Vagina (tissue), 2 donors: ENCODE measurements at places on chromosomes 4 and X.
A peak's percentile ranks its signal among the peaks of the same experiment; 100 is the strongest.

GRCh38 chrX:2145692-2146367 is 354.9 kb downstream of the DHRSX start:
- DNase-seq: no peak

GRCh38 chrX:49230500-49231232 is 2.5 kb downstream of the CACNA1F start:
- no peak for DNase-seq

DNA sequence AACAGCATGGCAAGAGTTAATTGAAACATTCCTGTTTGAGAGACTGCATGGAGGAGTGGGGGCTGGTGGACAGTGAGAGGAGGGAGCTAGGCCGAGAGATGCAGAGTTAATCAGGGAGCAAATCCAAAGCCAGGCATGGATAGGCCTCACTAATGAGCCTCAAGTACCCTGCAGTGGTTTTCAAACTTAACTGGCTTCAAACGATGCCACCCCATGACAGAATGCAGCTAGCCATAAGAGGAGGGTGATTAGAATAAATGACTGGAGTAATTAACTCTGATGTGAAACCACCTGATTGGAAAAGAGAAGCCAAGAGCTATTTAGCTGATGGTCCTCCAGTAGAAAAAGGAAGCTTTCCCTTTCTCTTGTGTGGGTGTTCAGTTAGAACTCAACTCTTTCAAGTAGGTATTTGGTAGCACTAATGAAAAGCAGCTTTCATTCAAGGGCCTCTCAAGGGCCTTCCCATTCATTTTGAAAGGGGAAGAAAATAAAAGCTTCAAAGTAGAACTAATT is 215.4 kb upstream of the MAB21L2 start:
- DNase-seq: no peak

GRCh38 chr4:71009086-71009485 is 15.6 kb downstream of the DCK start:
- no peak for DNase-seq

DNA sequence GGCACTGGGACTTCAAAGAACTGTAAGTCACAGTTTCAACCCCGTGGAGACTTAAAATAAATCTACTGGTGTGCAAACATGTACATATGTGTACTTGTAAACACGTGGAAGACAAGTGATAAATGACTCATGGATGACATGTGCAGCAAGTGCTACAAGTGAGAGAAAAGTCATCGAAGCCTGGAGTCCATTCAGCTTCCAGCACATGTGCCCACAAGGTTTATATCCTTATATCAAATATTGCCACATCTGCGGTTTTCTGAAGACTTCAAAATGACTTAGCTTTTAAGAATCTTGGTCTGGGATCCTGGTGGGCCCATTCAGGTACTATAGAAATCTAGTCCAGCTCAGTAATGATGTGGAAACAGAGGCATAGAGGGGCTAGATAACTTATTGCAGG is 33.0 kb upstream of the TTC29 start:
- DNase-seq: no peak

- DNase-seq: no peak
Measured at GRCh38 chr4:1767061-1767769, 25.9 kb upstream of the FGFR3 start.

- no peak for DNase-seq
Measured at GRCh38 chr4:61201561-61201960, 1.4 kb downstream of the ADGRL3 start.

GRCh38 chrX:72620550-72621145 is 48.0 kb upstream of the HDAC8 start:
- DNase-seq: peak; percentile 89

DNA sequence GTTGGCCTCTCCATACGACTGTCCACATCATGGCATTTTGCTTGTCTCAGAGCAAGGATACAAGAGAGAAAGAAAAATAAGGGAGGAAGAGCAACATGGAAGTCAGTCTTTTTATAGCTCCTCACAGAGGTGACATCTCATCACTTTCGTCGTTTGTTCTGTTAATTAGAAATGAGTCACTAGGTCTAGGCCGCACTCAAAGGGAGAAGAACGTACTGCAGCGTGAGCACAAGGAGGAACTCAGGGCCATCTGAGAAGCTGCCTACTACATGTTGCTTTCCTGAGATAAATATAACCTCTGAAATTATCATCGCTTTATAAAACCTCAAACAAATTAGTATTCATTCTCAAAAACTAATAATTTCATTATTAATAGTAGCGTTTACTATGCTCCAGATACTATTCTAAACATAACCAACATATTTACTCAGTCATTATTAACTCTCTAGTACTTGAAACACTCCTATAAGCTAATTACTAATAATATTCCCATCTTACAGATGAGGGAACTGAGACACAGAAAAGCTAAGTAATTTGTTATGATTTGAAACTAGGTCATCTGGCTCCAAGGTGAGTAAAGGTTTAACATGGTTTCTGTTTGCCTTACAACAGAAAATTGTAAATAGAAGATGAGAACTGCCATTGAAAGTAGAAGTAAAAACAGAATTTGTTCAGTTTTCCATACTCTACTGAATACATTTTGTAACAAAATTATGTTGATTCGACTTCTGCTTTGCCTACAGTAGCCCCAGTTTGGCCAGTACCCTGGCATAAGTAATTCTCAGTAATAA is 213.2 kb upstream of the UGT8 start:
- no peak for DNase-seq

DNA sequence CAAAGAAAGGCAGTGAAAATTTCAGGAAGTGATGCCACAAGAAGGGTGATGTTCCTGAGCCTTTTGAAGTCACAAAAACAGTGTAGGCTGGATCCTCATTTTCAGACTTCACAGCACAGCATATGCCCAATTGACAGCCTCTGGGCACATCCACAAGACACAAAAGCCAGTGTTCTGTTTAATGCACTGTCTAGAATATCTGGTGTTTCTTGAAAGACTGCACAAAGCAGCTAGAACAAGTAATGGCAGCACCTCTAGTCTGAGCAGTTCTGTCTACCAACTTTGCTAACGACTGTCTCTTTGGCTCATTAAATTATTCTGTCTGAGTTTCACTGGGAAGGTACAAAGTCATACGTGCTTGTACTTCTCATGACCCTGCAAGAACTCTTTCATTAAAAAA is 417.1 kb upstream of the GALNT7 start:
- no peak for DNase-seq

DNA sequence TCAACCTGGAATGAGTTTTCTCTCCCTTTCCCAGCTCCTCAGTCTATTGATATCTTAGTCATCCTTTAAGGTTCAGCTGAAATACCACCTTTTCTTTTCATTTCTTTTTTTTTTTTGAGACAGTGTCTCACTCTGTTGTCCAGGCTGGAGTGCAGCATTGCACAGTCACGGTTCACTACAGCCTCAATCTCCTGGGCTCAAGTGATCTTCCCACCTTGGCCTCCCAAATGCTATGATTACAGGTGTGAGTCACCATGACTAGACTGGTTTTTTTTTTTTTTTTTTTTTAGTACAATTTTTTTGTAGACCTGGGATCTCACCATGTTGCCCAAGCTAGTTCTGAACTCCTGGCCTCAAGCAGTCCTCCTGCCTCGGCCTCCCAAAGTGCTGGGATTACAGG is 28.9 kb downstream of the AFF1 start:
- DNase-seq: no peak

DNA sequence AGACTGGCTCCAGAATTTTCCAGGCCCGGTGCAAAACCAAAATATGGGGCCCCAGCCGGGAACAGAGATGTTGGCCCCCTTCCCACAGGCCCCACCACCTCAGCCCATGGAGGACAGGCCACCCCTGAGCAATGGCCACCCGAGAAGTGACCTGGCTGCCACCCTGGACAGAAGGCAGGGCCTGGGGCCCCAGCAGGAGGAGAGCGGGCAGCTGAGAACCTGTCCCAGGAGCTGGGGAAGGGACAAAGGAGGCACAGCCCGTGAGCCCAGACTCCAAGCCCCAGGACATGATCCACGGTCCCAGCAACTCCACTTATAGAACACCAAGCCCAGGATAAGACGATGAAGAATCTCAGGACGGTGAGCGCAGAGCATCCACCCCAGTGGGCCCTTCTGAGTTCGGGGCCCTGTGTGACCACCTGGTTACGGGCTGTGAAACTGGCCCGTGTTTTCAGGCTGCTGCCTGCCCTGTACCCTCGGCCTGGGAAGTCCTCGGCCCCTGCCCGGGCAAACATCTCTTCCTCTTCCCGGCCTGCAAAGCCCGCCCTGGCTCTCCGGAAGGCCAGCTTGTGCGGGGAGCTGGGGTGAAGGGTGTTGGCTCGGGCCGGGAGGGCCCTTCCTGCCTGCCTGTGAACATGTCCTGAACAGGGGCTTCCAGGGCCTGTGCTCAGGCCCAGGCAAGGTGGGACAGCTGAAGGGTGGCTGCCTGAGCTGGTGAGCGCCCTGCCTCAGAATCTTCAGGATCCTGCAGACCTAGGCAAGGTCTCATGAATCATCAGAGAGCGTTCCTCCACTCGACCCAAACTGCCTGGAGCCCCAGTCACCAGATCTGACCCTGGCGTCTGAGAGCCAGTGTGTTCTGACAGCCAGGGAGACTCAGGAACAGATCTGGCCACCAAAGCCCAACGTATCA is 47.0 kb upstream of the MAN2B2 start:
- no peak for DNase-seq

DNA sequence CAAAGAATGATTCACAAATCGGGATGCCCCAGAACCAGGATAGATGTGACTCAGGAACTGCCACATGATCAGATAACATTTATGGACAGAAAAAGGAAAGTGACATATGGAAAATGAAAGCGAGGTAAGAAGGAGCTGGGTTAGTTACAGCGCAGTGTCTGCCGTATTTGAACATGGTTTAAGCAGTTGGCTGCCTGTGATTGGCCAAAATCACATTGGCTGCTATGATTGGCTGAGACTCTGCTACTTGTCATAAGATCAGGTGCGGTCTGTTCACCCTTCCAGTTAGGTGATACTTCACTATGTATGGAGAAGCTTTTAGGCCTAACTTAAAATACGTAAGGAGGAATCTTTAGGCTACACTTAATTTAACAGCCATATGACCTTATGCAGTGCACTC is 322.7 kb upstream of the HAND2 start:
- no peak for DNase-seq

DNA sequence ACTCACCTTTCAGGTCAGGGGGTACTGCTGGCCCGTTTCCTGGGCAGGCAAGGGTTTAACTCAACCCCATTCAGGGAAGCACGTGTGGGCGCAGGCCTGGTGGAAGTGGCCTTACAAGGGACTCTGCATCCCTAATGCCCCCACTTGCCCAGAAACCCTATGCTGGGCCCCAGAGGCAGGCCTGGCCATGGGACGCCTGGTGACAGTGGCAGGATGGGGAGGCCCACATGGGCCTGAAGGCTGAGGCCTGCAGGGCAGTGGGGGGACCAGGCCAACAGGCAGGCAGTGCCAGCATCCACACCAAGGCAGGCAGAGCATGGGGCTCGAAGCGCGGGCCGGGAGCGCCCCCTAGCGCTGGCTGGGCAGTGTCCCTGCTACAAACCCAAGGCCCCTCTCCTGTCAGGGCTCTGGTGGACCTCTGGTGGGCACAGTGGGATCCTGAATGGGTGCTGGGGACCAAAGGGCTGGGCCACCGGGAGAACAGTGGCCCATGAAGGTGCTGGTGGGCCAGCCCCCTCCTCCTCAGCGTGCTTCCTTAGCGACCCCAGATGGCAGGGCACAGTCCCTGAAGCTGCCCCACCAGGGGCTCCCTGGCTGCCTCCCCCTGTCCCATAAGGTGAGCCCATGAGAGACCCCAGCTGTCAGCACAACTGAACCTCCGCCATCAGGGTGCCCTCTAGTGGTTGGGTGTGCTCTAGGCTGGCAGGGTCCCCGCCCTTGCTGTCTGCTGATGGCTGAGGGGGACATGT is 16.8 kb downstream of the FGFR3 start:
- DNase-seq: no peak

GRCh38 chrX:109774706-109775105 is 41.6 kb upstream of the ACSL4 start:
- DNase-seq: no peak

- DNase-seq: no peak
Measured at GRCh38 chrX:153970357-153971123, 1.1 kb downstream of the HCFC1 start.

GRCh38 chrX:103236296-103236695 is 18.7 kb downstream of the TCEAL8 start:
- DNase-seq: no peak

GRCh38 chr4:121428721-121429120 is 47.9 kb upstream of the QRFPR start:
- DNase-seq: no peak

- no peak for DNase-seq
Measured at GRCh38 chrX:323721-324628, 5.4 kb upstream of the GTPBP6 start.

DNA sequence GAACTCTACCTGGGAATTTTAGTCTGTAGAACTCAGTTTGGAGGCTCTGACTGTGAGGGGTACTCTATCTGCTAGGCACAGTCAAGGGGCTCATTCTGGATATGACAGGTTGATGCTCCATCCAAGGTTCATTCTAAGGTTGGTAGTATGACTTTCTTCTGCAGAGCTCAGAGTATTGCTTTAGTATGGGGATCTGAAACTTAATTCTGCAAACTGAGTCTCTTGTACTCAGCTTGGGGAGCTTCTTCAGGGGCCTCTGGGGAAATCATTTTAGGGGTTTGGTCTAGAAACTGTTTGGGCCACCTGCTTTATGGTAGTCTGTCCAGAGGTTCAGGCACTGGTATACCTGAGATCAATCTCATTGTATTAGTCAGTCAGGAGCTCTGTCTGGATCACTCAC is 9.7 kb upstream of the TSR2 start:
- DNase-seq: no peak

DNA sequence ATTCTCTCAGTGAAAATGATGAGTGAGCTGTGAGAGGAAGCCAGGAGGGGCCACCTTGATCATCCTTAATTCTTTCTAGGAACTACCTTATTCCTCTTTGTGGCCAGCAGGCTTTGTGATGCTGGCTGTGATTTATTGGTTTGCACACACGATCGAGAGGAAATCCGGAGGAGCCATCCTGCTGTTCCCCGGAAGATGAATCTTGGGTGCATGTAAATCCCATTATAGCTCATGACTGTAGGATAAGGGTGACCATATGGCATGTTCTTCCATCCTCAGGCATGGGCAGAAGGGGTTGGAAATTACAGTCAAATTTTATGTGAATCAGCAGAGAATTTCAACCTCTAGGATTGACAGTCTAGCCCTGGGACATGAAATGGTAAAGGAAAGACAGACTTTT is 254.5 kb downstream of the UNC5C start:
- no peak for DNase-seq

DNA sequence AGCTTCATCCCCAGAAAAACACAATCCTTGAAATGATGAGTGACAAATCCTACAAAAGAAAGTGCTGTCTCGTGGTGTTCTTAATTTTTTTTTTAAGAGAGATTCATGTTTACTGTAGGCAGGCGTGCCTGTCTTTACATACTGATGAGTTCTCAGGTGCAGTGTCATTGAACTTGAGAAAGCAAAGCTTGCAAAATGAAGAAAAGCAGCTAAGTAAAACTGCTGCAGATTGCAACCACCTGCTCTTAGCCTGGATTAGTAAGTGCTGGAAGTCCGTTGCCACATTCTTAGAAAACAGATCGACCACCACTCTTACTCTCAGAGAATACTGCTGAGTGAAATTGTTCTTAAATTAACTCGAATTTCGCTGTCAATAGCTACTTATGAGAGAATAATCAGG is 854.6 kb downstream of the TRIML1 start:
- DNase-seq: no peak
